ENCODE measurements at places on chromosomes 11 and 22.
A peak's percentile ranks its signal among the peaks of the same experiment; 100 is the strongest.

GRCh38 chr11:120372296-120372695 is 36.1 kb downstream of the ARHGEF12 start:
- DNase-seq, result no peak

DNA sequence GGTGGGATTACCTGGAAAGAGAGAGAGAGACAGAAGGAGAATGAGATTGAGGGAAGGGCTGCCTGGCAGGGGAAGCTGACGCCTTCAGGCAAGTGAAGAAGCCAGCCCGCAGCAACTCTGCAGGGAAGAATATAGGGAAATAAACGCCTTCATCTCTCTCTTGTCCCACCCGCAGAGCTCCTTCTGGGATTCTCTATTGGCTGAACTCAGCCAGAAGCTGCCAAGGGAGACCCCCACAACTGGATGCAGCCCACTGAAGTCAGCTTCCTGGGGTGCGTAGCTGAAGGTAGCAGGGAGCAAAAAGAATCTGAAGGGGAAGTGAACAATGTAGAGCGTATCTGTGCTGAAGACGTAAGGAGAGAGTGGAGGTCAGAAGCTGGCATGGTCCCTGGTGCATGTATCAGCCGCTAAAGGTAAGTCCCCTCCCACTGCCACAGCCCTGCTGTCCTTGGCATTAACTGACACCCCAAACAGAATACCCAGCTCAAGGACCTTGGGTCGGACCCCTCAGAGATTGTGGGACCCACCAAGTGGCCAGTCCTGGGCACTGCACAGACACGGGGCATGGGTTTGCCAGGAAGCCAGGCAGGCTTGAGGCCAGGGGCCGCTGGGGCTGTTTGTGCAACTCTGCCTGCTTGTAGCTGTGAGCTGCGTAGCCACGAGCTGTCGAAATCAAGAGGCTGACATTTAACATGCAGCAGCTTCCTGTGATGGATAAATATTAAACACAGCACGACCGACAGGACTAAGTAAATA is 469.9 kb downstream of the MN1 start:
- no peak for DNase-seq

- DNase-seq, result no peak
Measured at GRCh38 chr11:15038963-15039362, 34.4 kb upstream of the CALCB start.

- DNase-seq, result peak; percentile 71
Measured at GRCh38 chr22:40024201-40025061, 29.7 kb downstream of the FAM83F start.

DNA sequence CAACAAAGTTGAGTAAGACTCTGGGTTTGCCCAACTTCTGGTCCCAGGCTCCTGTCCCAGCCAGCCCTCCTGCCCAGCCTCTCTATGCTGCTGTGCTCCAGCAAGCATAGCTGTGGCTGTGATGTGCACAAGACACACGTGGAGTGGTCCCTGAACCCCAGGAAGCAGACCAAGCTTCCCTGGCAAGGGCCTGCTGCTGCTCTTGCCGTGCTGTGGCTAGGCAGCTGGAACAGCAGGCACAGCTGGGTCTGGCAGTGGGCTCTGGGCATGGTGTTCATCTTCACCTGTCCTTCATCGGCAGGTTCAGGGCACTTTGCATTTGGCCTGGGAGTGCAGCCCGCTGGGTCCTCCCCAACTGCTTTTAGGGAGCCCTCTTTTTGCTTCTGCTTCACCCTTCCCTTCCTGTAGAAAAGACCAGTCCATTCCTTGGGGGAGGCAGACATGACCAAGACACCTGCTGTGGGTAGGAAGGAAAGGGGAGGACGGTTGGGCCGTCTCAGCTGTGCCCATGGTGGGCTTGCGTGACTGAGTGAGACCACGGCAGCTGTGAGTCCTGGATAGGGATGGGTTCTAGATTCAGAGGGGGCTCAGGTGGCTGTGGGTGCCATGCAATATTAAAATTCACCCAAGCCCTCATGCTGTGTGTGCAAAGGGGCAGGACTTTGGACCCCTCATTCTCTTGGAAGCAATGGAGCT is 26.1 kb upstream of the ETS1 start:
- DNase-seq, result no peak

- no peak for DNase-seq
Measured at GRCh38 chr11:110219006-110219785, 77.2 kb downstream of the RDX start.

- DNase-seq, result peak; percentile 24
Measured at GRCh38 chr11:72333661-72334060, 89.7 kb upstream of the PHOX2A start.

- no peak for DNase-seq
Measured at GRCh38 chr11:15091175-15091574, 17.8 kb downstream of the CALCB start.

GRCh38 chr11:93510196-93510873 is 32.9 kb downstream of the SMCO4 start:
- DNase-seq, result no peak

DNA sequence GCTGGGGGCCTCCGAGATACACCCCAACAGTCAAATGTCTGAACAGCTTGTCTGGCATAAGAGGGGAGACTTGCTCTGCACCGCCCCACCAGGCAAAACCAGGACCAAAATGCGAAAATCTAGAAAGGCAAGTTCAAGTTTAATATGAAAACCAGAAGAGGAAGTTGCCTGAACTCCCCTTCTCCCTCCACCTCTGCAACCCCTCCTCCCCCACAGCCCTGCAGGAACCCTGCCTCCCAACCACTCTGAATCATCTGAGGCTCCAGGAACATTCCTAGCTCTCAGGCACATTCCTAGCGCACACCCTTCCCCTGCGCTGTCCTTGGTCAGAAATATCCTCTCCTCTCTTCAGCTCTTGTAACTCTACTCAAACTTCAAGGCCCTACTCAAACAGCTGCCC is 36.7 kb downstream of the ISX start:
- DNase-seq, result no peak

- no peak for DNase-seq
Measured at GRCh38 chr11:108122166-108122628, 830 bp downstream of the ACAT1 start.

- no peak for DNase-seq
Measured at GRCh38 chr11:4677948-4678347, 19.7 kb downstream of the OR51E2 start.

GRCh38 chr11:75814363-75814676 is 690 bp upstream of the UVRAG start:
- DNase-seq, result no peak

GRCh38 chr11:45968901-45969300 is 46.4 kb downstream of the LARGE2 start:
- DNase-seq, result no peak

DNA sequence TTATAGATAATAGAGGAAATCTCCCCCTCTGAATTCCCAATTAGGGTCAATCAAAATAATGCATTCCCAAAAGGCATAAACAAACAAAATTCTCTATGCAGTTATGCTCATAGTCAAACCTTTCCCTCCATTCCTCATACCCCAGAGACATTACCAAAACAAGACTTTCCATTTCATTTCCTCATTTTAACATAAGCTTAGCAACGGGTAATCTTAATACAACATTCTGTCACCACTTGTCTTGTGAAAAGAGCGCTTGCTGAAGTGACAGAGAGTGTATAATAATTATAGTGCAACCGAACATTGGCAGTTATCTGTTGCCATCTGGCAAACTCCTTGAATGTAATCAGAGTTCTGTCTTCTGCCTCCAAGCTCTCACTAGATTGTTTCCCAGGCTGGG is 1.2 kb upstream of the SLN start:
- no peak for DNase-seq

GRCh38 chr11:44687388-44687787 is 39.4 kb upstream of the TSPAN18 start:
- DNase-seq, result no peak

DNA sequence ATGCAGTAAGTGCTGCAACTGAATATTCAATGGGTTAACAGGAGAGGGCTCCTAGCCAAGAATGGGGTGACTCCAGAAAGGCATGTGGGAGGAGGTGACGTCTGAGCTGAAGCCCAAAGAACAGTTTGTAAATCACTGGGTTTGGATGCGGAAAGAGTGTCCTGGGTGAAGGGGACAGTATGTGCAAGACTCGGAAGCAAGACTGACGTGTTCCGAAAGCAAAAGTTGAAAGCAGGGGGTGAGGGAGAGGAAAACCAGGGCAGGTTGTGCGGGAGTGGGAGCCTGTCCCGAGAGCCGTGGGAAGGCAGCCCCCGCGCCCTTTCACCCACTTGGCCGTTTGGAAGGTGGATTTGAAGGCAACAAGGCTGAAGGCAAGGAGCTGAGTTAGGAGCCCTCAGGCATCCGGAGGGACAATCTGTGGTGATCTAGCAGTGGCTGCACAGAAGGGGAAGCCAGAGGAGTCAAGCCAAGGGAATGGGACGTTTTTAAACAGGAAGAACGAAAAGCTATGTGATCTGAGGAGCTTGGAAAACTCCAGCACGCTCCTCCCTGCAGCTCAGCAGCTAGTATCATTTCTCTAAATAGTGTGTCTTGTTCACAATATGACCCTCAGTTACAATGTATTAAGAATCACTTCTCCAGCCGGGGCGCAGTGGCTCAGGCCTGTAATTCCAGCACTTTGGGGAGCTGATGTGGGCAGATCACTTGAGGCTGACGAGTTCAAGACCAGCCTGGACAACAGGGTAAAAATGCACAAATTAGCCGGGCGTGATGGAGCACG is 7.7 kb downstream of the SLC25A18 start:
- no peak for DNase-seq

GRCh38 chr11:62559204-62559603 is 12.6 kb upstream of the AHNAK start:
- DNase-seq, result no peak

DNA sequence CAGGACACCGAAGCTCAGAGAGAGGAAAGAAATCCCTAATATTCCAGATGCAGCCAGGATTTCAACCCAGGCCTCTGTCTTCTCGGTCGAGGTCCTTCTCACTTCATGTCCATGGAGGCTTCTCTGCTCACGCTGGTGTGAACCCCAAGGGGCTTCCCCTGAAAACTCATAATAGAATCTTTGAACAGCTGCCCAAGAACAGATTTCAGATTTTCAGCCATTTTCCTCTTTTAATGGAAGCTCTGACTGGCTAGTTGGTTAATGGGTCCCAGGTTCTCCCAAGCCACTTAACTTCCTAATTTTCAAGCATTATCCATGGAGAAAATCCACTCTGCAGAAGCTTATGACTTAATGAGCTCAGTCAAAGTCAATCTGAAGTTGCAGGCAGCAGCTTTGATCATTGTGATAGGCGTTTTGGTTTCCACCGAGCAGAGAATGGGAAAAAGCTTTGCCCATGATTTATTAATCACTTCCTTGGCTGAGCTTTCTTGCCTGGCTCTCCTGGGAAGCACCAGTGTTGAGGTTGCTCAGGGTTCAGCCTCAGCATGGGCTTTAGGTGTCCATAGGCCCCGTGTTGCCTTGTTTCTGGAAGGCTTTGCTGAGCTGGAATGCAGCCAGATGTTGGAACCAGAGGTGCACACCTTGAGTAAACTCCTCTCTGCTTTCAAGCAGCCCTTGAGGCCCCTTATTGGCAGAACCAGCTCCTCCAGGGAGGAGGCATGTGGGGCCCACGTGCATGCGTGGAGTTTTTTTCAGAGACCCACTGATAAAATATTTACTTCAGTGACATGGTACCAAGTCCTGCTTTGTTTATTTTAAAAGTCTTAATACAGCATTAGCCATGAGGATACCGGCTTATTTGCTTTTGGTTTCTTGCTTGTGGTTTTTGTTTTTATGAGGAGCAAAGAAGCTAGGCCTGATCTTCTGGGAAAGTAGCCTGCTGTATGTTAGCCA is 25.5 kb downstream of the LDLRAD3 start:
- no peak for DNase-seq

DNA sequence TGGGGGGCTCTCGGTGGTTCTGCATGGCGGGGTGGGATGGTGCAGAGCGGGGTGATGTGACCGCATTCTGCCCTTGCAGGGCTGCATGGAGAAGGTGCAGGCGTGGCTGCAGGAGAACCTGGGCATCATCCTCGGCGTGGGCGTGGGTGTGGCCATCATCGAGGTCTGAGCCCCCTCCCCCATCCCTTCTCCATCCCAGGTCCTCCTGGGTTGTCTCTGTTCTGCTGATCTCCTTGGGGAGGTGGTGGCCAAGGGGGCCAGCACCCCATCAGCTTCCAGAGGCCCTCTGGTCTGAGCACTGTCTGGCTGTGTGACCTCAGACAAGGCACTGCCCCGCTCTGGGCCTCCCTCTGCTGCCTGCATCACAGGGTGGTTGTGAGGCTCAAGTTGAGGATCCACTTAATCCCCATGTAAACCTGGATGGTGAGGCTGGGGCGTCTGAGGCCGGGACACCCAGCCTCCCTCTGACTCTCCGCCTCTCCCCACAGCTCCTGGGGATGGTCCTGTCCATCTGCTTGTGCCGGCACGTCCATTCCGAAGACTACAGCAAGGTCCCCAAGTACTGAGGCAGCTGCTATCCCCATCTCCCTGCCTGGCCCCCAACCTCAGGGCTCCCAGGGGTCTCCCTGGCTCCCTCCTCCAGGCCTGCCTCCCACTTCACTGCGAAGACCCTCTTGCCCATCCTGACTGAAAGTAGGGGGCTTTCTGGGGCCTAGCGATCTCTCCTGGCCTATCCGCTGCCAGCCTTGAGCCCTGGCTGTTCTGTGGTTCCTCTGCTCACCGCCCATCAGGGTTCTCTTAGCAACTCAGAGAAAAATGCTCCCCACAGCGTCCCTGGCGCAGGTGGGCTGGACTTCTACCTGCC is 53.3 kb downstream of the CD82 start:
- peak; percentile 2 for DNase-seq

DNA sequence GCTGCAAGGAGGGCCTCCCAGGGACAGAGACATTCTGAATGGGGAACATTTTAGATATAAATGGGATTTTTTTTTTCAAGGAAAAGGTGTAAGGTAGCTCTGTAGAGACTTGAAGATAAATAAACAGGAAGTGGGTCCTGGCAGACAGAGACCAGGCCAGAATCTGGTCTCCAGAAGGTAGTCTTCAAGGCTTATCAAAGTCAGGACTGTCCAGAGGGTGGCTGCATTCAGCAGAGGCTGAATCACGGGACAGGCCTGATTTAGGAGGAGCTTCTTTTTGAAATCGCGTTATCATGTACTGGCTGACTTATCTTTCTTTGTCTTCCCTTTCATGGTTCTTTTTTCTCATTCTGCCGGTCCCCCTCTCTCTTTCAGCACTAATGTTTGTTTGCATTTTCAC is 542.9 kb downstream of the NTM start:
- DNase-seq, result no peak

- DNase-seq, result no peak
Measured at GRCh38 chr11:110631551-110631950, 80.7 kb downstream of the ARHGAP20 start.

DNA sequence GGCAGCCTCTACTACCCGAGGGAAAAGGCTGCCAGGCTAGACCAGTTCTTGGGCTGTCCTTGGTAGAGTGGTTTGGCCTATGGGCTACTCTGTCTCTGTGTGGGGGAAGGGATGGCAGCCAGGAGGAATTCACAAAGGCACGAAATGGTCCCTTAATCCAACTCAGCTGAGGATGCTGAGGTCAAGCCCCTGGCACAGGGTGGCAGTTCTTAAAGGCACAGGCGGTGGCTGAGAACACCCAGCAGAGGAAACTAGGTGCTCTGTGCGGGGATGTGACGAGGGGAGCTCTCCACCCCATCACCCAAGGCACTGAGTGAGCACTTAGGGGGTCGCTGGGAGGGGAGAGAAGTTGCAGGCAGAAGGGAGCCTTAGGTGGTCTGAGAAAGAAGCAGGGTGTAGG is at the start of gene MFRP:
TSS of gene MFRP (minus strand) at position 101 of the 400 bp plus-strand sequence. CDS start 192 bp downstream, outside the sequence.
- no peak for DNase-seq

Data from activated naive CD8-positive, alpha-beta T cell treated with anti-CD3 and anti-CD28 coated beads, Interleukin-2, amount 50 U/mL, for 24 hours (primary cell).